ENCODE measurements at places on chromosomes 1 and 21.

GRCh38 chr1:96513136-96513535 is 208.4 kb upstream of the PTBP2 start:
- DNase-seq, result no peak
- H3K4me1 ChIP-seq, result no peaks in the 10 kb centered on the region
- H3K4me3 ChIP-seq, result no peak overlapping the region
- H3K27ac ChIP-seq, result no peak overlapping the region
- no peaks in the 10 kb centered on the region for H3K36me3 ChIP-seq

DNA sequence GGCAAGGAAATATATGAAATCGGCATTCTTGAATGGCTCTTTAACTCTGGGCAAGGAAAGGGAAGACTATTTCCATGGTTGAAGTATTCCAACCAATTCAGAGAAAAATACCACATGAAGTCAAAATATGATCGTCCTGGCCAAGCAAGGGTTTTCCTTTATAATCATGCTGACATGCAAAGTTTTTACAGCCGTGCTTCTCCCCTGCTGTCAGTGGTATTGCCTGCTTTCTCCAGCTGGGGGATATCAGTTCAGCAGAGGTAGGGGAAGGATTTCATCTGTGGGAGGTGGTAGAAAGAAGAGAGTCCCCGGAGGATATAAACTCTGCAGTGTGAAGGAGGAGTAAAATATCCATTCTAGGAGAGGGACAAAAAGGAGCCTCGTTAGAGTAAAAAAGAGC is 322.8 kb downstream of the PAPPA2 start:
- H3K36me3 ChIP-seq, result no peaks in the 10 kb centered on the region
- H3K4me3 ChIP-seq, result no peak overlapping the region
- no peaks in the 10 kb centered on the region for H3K4me1 ChIP-seq
- no peaks in the 10 kb centered on the region for H3K27me3 ChIP-seq
- DNase-seq, result no peak

- peak within 1 kb of the TSS; percentile 95 for H3K4me3 ChIP-seq
- H3K36me3 ChIP-seq, result peaks cover 1% of the 10 kb centered on the region
- H3K4me1 ChIP-seq, result peaks cover 34% of the 10 kb centered on the region
- DNase-seq, result peak; percentile 91
- no peaks in the 10 kb centered on the region for H3K27me3 ChIP-seq
- H3K27ac ChIP-seq, result peak within 1 kb of the TSS; percentile 97
These were observed at the start of gene RNF11 for GRCh38 chr1:51235673-51236530. TSS of gene RNF11 (plus strand) at chr1:51236273. CDS start at chr1:51236757, 484 bp downstream.

GRCh38 chr1:55826381-55827080 is 611.4 kb upstream of the USP24 start:
- H3K27ac ChIP-seq, result no peak overlapping the region
- no peaks in the 10 kb centered on the region for H3K4me1 ChIP-seq
- no peaks in the 10 kb centered on the region for H3K27me3 ChIP-seq
- H3K4me3 ChIP-seq, result no peak overlapping the region

DNA sequence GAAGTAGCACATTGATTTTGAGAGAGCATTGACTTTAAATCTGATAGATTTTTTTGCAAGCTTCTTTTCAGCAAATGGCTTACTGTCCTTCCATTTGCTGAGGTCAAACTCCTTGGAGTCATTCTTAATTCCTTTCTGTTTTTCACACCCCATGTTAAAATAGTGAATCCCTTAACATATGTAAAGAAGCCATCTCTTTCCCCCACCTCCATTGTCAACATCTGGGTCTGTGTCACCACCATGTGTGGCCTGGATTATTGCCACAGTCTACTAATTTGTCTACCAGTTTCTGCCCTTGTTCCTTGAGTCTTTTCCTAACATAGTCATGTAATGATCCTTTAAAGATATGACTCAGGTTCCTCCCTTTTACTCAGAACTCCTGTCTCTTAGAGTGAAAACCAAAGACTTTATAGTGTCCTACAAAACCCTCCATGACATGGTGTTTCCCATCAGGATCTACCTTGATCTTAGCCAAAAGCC is 104.7 kb downstream of the ST6GALNAC3 start:
- H3K27ac ChIP-seq, result no peak overlapping the region
- peaks cover 7% of the 10 kb centered on the region for H3K4me1 ChIP-seq
- H3K27me3 ChIP-seq, result no peaks in the 10 kb centered on the region
- H3K4me3 ChIP-seq, result no peak overlapping the region

DNA sequence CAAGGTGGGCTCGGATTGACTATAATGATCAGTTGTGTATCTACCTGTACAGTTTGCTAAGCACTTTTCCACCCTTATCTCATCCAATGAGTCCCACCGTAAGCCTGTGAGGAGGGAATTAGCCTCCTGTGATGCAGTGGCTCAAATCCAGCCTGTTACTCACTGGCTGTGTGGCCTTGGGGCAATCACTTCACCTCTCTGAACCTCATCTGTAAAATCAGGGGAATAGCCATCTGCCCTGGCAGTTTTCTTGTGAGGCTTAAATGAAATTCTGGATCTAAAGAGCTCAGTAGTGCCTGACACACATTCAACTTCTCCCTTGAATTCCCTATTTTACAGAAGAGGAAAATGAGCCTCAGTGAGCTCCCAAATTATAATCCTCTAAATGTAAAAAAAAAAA is 7.4 kb upstream of the EXTL1 start:
- no peaks in the 10 kb centered on the region for H3K4me1 ChIP-seq
- no peaks in the 10 kb centered on the region for H3K27me3 ChIP-seq
- no peak for DNase-seq

DNA sequence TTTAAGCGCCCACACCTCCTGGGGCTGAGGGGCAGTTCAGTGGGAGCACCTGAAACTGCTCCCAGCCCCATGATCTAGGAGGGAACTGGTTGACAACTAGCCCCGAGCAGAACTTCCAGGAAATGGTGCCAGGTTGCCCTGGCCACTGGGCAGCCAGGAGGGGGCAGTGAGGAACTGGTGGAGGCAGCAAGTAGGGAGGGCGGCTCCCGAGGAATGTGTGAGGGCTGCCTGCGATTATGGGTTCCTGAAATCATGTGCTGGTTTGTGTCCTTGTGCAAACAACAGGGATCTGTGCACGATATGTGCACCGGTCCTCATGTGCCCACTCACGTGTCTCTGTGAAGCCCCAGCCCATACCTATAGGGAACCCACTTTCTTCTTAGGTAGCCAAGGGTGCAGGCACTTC is 9.9 kb downstream of the GPR3 start:
- no peak overlapping the region for H3K27ac ChIP-seq
- no peak for DNase-seq
- peaks cover 17% of the 10 kb centered on the region for H3K4me1 ChIP-seq
- no peak overlapping the region for H3K4me3 ChIP-seq
- no peaks in the 10 kb centered on the region for H3K27me3 ChIP-seq

GRCh38 chr1:89659322-89660081 is 26.6 kb downstream of the LRRC8C start:
- DNase-seq, result no peak
- H3K4me3 ChIP-seq, result no peak overlapping the region
- H3K27ac ChIP-seq, result peak overlapping the region; percentile 90
- H3K27me3 ChIP-seq, result no peaks in the 10 kb centered on the region
- H3K4me1 ChIP-seq, result peaks cover 88% of the 10 kb centered on the region

DNA sequence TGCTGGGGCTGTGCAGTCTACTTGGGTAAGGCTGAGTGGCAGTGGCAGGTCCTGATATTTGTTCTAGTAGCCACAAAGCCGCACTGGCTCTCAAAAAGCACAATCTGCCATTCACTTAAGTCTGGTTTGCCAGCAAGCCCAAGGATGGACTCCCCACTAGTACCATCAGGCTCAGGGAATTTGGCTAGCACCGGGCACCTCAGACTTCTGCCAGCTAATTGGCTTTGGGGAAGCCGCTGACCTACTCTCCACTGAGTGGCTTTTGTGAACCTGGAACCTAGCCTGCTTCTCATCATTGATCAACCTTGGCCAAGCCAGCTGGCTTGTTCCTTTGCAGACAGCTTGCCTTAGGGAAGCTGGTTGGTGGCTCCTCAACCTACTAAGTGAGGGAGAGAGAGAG is 83.1 kb downstream of the ESRRG start:
- DNase-seq, result no peak
- H3K4me3 ChIP-seq, result no peak overlapping the region
- H3K36me3 ChIP-seq, result no peaks in the 10 kb centered on the region
- no peaks in the 10 kb centered on the region for H3K27me3 ChIP-seq
- no peaks in the 10 kb centered on the region for H3K4me1 ChIP-seq

- H3K4me3 ChIP-seq, result no peak overlapping the region
- H3K27me3 ChIP-seq, result no peaks in the 10 kb centered on the region
- no peaks in the 10 kb centered on the region for H3K36me3 ChIP-seq
- no peaks in the 10 kb centered on the region for H3K4me1 ChIP-seq
These were observed 67.7 kb downstream of the SELENOF start for GRCh38 chr1:86846164-86846647.

GRCh38 chr1:232863544-232864275 is 58.5 kb downstream of the MAP10 start:
- H3K27me3 ChIP-seq, result peaks cover 11% of the 10 kb centered on the region
- DNase-seq, result no peak
- H3K36me3 ChIP-seq, result no peaks in the 10 kb centered on the region
- H3K27ac ChIP-seq, result no peak overlapping the region
- no peaks in the 10 kb centered on the region for H3K4me1 ChIP-seq

- H3K27ac ChIP-seq, result no peak overlapping the region
- H3K4me1 ChIP-seq, result no peaks in the 10 kb centered on the region
- H3K27me3 ChIP-seq, result peaks cover 1% of the 10 kb centered on the region
- no peak overlapping the region for H3K4me3 ChIP-seq
These were observed 15.5 kb upstream of the FAM131C start for GRCh38 chr1:16088996-16089395.

- H3K4me1 ChIP-seq, result no peaks in the 10 kb centered on the region
- H3K27me3 ChIP-seq, result peaks cover 8% of the 10 kb centered on the region
- H3K27ac ChIP-seq, result no peak overlapping the region
- no peak for DNase-seq
- no peak overlapping the region for H3K4me3 ChIP-seq
- H3K36me3 ChIP-seq, result no peaks in the 10 kb centered on the region
These were observed 357.1 kb downstream of the OMA1 start for GRCh38 chr1:58189453-58189852.

- no peak overlapping the region for H3K27ac ChIP-seq
- no peaks in the 10 kb centered on the region for H3K36me3 ChIP-seq
- H3K4me3 ChIP-seq, result no peak overlapping the region
- no peaks in the 10 kb centered on the region for H3K4me1 ChIP-seq
These were observed 44.5 kb downstream of the LRRC53 start for GRCh38 chr1:74467786-74468377.

DNA sequence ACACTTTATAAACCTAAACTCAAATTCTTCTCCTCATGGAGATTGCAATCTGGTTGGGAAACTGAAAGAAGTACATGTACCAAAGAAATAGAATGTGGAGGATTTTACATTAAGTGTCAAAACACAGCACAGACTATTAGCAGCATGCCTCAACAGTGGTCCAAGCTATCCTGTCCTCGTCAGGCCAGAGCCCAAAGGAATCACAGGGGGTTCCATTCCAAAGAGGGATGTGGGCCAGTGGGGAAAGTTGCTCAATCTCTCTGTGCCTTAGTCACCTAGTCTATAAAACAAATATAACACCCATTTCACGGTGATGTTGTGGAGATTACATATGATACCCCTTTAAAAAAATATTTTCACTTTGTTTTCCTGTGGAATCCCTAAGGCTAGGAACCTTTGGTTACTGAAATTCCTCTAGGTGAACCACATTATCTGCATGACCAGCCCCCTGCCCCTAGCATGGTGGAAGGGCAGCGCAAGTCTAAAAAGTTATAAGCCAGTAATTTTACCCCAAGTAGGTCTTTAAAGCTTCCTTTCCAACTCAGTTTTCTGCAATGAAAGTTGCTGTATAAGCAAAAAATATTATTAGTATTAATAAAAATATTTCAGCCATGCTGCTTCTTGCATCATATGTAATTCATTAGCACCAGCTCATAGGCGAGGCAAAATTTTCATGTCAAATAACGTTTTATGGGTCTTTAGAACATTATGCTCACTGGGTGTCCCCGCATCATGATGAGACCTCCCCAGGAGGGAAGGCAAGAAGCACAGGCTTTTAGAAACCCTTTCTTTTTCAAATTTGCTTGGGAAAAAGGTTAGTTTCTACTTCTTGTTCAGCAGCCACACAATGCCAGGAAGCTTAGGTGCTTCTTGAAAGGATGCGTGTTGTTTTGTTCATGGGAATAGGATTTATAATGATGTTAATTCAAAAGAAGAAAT is 548.8 kb upstream of the PKN2 start:
- H3K36me3 ChIP-seq, result no peaks in the 10 kb centered on the region
- H3K27me3 ChIP-seq, result peaks cover 2% of the 10 kb centered on the region
- no peak overlapping the region for H3K27ac ChIP-seq
- no peak overlapping the region for H3K4me3 ChIP-seq

DNA sequence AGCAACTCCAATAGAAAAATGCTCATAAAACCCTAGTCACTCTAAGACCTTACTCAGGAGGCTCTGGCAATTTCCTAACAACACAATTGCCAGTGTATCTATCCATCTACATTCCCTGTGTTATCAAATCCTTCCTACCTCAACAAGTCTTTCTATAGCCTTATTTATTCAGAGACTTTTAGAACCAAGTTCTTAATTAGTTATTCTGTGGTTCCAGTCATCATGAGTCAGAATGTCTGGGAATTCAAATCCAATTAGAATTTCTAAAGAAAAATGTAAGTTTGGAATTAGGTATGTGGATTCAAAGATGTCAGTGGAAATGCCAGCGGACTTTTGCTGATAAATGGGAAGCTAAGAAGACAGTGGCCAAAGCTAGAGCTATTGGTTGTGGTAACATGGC is 302.6 kb upstream of the C1orf87 start:
- H3K36me3 ChIP-seq, result no peaks in the 10 kb centered on the region
- no peak overlapping the region for H3K4me3 ChIP-seq
- H3K4me1 ChIP-seq, result no peaks in the 10 kb centered on the region
- no peak overlapping the region for H3K27ac ChIP-seq
- H3K27me3 ChIP-seq, result no peaks in the 10 kb centered on the region

- peaks cover 4% of the 10 kb centered on the region for H3K27me3 ChIP-seq
- DNase-seq, result no peak
- H3K4me1 ChIP-seq, result peaks cover 25% of the 10 kb centered on the region
- no peak overlapping the region for H3K4me3 ChIP-seq
- peaks cover 4% of the 10 kb centered on the region for H3K36me3 ChIP-seq
- H3K27ac ChIP-seq, result no peak overlapping the region
These were observed 3.6 kb upstream of the ZMYM4 start for GRCh38 chr1:35264871-35265270.

DNA sequence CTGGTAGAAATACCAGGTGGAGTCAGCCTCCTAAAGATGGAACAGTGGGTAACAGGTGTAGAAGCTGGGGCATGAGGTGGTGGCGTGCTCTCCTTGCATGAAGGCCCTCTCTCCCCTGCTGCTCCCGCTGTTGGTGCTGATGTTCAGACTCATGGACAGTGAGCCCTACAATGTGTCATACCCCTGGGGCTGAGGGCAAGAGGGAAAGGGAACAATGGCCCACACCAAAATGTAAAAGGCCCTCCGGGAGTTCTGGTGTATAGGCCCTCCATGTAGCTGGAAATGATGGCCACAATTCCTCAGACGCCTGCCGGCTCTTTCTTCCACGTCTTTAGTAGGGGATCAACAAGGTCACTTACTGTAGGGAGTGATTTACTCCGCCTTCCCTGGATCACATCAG is 194.9 kb downstream of the DYRK1A start:
- peaks cover 38% of the 10 kb centered on the region for H3K4me1 ChIP-seq
- DNase-seq, result no peak
- H3K4me3 ChIP-seq, result no peak overlapping the region
- H3K27ac ChIP-seq, result no peak overlapping the region

GRCh38 chr1:221910222-221910621 is 168.3 kb upstream of the DUSP10 start:
- peaks cover 3% of the 10 kb centered on the region for H3K27me3 ChIP-seq
- no peak for DNase-seq
- H3K27ac ChIP-seq, result no peak overlapping the region
- H3K36me3 ChIP-seq, result no peaks in the 10 kb centered on the region
- H3K4me3 ChIP-seq, result no peak overlapping the region

- H3K4me1 ChIP-seq, result no peaks in the 10 kb centered on the region
- H3K27me3 ChIP-seq, result peaks cover 1% of the 10 kb centered on the region
- H3K4me3 ChIP-seq, result no peak overlapping the region
- no peak for DNase-seq
These were observed 39.9 kb downstream of the ENAH start for GRCh38 chr1:225613006-225613405.

Data from activated CD4-positive, alpha-beta T cell treated with anti-CD3 and anti-CD28 coated beads, Interleukin-2, amount 10 ng/mL, durations not matched to agents 7 days and 5 days (primary cell).